ENCODE measurements at places on chromosomes 13 and 19.

- ATAC-seq: no peak
Observed at GRCh38 chr13:99731747-99732146, 230.5 kb downstream of the TM9SF2 start.

DNA sequence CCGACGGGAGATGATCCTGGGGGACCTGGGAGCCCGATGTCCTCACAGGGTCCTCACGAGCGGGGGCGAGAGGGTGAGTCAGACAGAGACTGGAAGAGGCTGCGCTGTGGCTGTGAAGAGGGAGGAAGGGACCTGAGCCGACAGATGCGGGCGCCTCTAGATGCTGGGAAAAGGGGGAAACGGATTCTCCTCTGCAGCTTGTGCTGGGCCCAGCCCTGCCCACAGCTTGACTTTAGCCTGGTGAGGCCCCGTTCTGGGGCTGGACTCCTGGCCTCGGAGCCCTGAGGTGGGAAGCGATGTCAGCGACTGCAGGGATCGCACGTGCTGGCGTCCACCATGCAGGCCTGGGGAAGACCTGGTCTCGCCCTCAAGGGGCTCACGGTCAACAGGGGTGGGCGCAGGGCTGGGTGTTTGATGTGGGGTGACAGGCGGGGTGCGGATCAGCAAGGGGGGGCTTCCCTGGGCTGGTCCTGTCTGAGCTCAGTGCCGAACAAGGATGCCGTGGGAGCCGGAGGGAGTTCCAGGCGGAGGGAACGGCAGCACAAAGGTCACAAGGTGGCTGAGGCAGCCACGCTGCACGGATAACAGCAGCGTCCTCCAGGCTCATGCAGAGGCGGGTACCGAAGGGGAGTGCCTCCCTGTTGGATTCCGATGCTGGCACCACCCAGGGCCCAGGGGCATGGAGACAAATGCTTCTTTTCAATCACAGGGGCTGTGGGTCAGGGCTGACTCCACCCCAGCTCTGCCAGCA, 31.8 kb downstream of the PIP5K1C start:
- ATAC-seq: no peak

GRCh38 chr19:31530781-31531180, 181.5 kb upstream of the TSHZ3 start:
- ATAC-seq: no peak

- peak; percentile 78 for ATAC-seq
Observed at GRCh38 chr19:17346109-17346671, 8.8 kb downstream of the GTPBP3 start.

DNA sequence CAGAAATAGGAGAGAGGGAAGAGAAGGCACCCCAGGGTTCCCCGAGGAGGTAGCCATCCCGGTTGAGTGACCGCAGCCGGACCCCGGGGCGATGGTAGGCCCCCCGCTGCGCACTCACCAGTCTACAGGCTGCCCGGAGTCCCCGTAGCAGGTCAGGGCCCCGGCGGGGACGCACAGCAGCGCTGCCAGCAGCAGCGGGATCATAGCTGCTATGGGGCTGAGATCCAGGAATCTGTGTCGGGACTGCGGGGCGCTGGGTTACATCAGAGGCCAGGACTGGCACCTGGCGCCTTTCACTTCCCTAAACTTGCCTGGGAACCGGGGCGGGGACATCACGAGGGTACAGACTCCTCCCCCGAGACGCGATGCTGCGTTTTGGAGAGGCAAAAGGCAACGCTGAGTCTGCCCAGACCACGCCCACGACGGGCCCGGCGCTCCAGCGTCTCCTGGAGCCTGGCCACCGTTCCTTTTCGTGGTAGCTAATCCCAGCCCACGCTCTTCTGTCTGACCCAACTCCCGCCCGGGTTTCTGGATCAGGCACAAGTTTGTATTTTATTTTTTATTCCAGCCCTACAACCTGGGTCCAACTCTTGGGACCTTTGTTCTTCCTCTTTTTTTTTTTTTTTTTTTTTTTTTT, at the start of gene DNASE2:
Gene DNASE2, minus strand, starts transcription at position 278 of the 637 bp plus-strand sequence. Its CDS starts 74 bp downstream, at position 204.
- ATAC-seq: peak; percentile 97

DNA sequence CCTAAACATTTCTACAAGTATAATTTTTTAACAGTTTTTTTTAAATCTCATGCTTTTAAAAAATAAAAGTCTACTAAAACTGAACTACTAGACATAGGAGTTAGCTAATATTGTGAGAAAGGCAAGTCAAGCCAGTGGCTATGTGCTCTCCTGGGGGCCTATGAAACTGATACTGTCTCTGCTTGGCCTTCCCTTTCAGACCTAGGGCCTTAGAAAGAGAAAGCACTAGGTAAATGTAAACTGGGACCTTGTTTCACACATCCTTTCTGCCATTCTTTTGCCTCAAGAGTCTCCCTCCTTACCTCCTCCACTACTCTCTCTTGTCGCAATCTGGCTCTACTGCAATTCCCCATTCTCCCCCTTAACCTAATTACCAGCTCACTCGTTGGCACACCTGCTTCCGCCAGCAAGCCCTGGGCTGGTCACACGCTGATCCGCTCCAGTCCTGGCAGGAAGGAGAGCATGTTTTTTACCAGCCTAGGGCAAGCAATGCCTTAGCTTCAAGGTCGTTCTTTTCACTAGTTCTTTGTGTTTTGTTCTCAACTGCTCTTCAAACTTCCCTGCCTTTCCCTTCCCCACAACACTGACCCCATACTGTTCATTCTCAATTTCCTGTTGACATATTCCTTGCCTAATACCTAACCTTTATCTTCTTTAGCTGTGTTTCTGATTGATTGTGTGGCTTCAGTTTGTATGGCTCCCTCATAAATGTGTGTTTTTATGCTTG, 23.1 kb downstream of the TBC1D4 start:
- no peak for ATAC-seq

- peak; percentile 86 for ATAC-seq
Observed at GRCh38 chr13:30870049-30870884, 35.8 kb upstream of the MEDAG start.

GRCh38 chr19:12872255-12872654, 9.0 kb downstream of the DNASE2 start:
- ATAC-seq: no peak

DNA sequence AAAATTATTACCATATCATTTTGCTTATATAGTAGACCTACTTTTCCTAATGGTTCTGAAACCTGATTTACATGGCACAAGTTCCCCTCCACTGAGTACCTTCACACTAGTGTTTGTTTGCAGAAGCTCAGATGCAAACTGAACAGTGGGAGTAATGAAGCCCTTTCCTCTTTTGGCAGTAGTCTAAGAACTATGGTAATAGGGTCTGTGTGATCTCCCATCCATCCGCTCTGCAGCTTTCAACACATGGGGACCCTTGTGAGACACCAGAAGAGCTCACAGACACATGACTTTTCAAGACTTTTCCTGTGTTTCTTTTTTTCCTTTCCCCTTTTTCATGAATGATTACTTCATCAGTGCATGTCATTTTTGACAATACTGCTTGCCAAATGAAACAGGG, 336.0 kb downstream of the ATP8A2 start:
- ATAC-seq: no peak

GRCh38 chr13:37023871-37024270, 23.3 kb downstream of the EXOSC8 start:
- ATAC-seq: no peak

GRCh38 chr19:15412832-15413231, 6.0 kb downstream of the AKAP8L start:
- no peak for ATAC-seq

DNA sequence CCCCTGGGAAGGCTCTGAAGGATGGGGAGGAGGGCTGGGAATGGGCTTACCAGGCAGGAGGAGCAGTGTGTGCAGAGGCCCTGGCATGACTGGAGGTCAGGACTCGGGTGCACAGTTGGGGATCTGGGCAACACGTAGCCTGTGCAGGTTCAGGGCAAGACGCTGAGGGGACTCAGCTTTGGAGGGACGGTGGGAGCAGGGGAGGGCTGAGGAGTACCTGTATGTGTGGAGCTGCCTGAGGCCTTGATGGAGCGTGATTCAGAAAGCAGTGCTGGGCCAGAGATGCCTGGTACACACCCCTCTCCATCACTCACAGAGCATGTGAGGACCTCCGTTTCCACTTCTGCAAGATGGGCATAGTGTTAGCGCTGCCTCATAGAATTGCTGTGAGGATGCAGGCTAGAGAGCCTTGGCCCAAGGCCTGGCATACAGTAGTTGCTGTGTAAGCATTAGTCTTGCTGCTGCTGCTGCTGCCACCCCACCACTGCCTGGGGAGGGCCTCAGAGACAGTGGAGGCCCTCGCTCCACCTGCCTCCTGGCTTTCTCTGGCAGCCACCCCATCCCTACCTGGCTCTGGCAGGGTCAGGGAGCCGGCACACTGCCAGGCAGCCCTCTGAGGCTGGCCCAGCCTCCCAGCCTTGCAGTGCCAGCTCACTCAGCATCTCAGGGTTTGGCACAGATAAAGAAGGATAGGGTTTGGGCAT, 2.4 kb downstream of the PAK4 start:
- ATAC-seq: no peak

DNA sequence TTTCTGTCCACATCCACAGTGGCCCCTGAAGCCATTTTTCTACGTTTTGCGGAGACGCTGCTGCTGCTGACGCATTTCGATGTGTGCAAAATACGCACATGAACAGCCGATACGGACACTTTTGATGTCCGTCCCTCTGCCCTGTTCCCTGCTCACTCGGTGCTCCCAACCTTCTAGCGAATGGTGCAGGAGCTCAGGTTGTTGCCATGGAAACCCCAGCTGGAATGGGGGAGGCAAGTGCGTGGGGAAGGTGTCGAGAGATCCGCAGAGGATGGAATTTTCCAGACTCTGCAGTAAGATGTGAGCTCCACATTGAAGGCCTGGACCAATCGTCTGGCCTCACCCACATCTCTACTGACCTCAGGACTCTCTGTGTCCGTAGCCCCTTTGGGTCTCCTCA, 109.2 kb upstream of the USP29 start:
- ATAC-seq: no peak

DNA sequence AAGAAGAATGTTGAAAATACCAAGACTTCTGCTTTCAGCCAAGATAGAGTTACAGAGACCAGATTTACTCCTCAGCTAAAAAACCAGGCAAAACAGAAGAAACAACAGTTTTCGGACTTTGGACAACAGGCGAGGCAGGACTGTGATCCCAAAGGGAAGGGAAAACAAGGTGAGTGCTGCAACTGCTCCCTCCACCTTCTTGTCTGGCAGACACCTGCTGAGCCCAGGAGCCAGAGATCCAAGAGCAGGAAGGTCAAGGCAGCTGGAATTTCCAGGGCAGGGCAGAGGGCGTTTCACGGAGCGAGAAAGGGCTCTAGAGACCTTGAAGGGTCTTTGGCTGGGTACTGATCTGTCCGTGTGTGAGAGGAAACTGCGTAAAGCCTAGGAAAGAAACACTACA, 32.9 kb upstream of the SLC7A9 start:
- ATAC-seq: no peak

- no peak for ATAC-seq
Observed at GRCh38 chr19:30085394-30085793, 143.4 kb downstream of the URI1 start.

GRCh38 chr19:584240-585001, 5.3 kb upstream of the HCN2 start:
- ATAC-seq: peak; percentile 35

DNA sequence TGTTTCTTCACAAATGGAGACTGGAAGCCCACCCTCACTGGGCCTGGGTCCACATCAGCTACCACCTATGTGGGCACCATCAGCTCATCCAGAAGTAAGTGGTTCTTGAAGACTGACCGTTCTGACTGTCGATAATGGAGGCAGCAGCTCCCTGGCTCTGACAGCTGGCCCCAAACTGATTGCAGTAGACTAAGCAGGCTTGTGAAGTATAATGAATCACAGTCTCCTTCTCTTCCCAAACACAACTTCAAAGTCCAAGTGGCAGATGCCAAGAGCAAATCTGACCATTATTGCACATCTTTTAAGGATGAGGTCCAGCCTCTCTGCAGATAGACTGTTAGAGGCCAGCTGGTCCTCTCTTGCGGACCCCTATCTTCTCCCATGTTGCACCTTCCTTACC, 574.4 kb upstream of the KLF12 start:
- no peak for ATAC-seq

DNA sequence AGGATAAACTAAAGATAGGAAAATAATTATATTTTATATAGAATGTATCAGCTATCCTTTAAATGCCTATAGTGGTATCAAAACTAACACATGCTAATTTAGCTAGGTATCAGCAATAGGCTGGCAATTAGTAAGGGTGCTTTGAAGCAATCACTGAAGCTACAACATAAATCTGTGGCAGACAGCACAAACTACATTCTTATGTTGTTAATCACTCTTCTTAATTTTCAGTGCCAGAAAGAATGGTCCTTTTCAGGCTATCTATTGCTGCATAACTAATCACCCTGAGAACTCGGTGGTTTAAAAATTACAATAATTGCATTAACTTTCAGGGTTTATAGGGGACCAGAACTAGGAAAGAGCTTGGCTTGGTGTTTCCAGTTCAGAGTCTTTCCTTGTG, 963.1 kb downstream of the EFNB2 start:
- ATAC-seq: no peak

- ATAC-seq: no peak
Observed at GRCh38 chr19:14843578-14843977, 5.1 kb downstream of the OR7A10 start.

GRCh38 chr13:86765462-86765861, 905.7 kb upstream of the SLITRK5 start:
- no peak for ATAC-seq

DNA sequence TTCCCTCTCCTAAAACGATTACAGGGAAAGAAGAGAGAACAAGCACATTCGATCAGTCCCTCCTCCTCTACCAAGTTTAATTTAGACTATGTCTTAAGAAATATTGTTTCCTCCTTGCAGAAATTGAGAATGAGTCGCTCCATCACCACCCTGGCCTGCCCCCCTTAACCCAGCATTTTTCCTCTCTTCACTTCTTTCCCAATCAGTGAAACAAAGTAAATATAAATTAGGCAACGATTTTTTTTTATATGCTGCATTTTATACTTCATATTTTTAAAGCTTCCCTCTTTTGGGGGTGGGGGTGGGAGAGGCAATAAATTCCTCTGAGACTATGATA, 300.0 kb downstream of the SPRY2 start:
- peak; percentile 39 for ATAC-seq

GRCh38 chr19:45879971-45880370, 6.0 kb downstream of the IRF2BP1 start:
- ATAC-seq: no peak

DNA sequence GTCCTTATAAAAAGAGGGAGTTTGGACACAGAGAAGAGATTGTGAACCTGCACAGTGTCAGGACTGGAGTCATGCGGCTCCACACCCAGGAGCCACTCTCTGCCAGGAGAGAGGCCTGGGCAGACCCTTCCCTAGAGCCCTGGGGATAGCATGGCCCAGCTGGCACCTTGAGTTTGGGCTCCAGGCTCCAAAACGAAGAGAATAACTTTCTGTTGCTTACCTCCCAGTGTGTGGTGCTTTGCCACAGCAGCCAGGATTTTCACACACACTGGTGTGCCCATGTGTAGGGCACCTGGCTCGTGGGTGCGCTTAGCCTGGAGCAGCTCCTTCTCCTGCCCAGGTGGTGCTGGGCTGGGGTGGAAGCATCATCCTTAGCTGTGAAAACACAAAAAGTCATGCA, 344.3 kb downstream of the TEX29 start:
- ATAC-seq: no peak

Data from gastroesophageal sphincter (tissue), 4 donors.